ENCODE measurements at places on chromosomes 2 and 18.

DNA sequence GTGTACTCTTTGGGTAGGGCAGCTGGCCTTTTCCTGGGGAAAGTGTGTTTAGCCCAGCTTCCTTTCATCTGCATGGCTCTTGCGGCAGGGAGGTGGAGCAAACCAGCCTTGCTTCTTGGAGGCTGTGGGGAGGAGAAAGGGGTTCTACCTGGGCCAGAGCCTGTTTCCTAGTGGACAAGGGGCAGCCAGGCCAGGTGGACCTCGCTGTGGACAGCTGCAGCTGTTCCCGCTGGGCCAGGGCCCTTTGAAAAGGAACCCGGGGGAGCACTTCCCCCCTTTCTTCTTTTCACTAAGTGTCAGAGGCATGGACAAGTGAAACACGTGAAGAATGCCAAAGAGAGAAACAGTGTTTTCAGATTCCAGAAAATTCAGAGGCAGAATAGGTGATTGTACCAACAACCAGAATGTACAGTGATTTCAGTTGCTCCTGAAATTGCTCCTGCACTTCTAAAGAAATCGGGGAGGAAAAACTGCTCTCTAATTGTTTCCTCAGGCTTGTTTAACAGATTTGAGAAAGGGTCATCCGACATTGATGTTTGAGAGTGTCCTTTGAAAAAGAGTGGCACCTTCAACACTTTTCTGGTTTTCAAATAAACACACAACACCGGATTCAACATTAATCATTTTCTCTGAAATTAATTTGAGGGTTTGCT, 3.9 kb downstream of the GLI2 start:
- DNase-seq = no peak

DNA sequence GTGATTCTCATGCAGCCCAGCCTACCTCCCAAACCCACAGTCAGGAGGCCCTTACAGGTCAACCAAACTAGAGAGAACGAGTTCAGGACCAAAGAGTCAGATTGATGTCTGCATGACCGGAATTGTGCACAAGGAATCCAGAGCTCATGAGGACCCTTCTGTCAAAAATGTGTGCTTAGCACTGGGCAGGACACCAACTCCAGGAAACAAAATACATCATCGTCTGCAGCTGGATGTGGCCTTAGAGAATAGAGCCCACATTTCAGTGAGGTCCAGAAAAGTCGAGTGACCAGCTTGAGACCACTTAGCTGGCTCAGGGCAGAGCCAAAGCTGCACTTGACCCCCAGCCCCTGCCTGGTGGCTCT, 3.2 kb downstream of the TNS1 start:
- DNase-seq = no peak

DNA sequence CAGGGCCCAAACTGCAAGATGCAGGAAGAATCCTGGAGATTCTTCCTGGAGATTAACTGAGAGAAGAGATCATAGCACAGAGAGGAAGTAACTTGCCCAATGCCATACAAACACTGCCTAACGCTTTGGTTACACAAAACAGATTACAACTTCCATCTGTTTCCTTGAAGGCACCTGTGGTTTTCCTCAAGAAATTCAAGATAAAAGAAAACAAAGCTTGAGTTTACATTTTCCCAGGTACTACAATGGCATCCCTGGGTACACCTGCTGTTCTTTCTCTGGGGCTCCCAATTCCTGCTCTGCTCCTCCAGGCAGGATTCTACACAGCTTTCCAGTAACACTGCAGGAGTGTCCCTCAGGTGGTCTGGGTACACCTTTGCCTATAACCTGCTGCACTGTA, 781.9 kb upstream of the ID2 start:
- no peak for DNase-seq

DNA sequence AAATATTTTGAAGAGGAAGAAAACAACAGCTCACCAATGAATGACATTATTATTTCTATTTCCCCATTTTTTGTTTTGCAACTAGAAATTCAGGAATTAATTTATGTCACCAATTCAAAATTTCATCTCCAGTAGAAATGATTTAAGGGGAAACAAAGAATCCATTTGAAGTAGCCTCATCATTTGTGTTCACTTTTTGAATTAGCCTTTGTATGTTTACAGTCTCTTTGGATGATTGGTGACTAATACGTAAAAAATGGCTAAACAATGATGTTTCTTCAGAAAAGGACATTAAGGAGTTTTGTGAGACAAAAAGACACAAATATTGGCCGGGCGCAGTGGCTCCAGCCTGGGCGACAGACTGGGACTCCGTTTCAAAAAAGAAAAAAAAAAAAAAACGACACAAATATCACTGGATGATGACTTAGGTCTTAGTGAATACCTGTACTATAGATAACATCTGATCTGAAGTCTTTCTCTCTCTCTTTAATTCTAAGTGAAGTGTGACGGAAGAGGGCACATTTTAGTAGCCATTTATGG, 313.2 kb downstream of the PIK3C3 start:
- no peak for DNase-seq

DNA sequence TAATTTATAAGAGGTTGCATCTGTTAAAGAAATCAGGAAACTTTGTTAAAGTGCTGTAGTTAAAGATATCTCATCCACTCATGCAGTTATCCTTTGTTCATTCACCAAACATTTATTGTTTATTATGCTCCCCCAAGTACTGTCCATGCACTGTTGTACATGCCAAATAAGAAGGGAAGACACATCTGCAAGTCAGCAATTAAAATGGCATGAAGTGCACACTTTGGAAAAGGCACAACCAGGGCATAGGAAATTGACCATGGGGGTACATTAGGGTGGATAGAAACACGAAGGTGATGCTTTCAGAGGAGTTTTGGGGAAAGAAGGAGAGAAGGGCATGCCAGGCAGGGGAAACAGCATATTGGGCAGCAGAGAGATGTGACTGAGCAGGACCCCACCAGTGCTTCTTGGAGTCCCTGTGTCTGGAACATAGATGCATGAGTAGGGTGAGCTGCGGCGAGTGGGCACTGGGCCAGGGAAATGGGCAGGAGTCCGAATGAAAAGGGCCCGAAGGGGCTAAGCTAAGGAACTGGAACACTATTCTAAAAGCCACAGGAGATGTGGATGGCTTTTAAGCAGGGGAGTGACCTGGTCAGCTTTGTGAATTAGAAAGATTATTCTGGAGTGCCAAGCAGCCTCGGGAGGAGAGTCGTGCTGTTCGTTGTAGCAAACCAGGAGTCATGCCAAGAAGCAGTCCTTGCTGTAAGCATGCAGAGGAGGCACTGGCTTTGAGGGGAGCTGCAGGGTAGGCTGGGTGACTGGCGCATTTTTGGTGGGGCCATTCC, 316.3 kb downstream of the AGPS start:
- no peak for DNase-seq

GRCh38 chr2:151299920-151300539, 10.6 kb upstream of the NMI start:
- no peak for DNase-seq

DNA sequence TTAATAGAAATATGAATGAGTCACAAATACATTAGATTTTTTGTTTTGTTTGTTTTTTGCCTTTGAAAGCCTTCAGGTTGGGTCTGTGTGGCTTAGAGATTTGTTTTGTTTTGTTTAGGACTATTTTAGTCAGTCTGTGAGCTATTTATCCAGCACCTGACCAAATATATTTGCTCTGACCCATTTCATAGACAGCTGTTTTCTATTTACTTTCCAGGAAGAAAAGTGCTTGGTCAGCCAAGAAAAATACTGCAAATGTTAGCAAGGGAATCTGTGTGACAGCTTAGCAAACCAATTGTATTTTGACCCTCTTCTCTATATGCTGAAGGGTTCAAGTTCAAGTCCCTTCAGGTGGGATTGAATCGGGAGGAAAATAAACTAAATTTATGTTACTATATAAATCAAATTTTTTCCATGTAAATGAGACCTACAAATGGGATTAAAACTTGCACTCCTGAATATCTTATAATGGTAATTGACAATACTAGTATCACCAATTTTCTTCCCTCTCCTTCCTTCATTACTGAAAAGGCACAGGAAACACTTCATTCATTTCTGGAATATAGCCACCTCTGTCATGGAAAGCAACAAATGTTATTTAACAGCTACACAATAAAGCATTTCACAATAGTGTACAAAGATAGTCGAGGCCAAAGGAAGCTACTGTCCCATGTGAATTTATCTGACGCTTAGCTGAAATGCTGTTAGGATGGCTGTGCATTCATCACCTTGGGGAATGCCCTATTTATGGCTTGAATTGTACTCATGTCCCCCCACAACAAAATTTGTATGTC, 23.1 kb upstream of the KLF7 start:
- DNase-seq = peak; percentile 67

- DNase-seq = peak; percentile 99
Measured at GRCh38 chr2:236769981-236770671, 200.5 kb downstream of the ACKR3 start.

- no peak for DNase-seq
Measured at GRCh38 chr2:43524177-43524965, 71.5 kb downstream of the THADA start.

DNA sequence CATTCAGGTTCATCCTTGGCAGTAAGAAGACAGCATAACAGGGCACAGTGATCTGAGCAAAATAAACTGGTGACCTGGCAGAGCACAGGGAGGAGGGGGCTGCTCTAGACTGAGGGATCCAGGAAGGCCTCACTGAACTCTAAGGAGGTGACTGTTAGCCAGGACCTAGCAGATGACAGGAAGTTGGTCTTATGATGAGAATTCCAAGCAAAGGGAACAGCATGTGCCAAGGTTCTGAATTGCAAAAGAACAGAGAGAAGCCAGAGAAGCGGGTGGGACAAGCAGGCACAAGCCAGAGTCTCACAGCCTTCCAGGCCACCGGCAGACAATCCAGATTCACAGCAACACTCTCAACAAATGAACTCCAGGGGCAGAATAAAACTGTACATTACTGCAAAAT, 152.7 kb upstream of the PTPRM start:
- no peak for DNase-seq

DNA sequence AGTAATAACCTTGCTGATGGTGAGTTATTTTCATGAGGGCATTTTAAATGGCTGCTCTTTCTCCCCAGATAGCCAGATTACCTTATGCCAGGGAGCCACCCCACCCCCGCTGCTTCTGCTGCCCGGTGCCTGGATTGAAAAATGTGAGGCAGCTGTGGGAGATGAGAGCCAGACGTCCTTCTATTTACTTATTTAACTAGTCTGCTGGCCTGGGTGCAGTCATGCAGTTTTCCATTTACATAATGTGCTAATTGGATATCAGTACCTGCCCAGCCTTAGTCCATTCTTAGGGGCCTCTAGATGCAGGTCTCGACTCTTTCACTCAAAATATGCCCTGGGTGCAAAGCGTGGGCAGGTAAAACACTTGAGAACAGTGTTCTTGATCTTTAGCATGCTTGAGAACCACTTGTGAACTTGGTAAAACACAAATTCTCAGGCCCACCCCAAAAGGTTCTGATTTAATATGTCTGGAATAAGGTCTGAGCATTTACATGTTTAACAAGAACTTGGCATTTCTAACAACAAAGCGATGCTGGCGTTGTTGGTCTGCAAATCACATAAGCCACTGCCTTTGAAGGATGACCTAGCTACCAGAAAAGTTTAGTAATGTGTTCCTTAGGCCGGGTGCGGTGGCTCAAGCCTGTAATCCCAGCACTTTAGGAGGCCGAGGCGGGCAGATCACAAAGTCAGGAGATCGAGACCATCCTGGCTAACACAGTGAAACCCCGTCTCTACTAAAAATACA, 154.3 kb downstream of the NRP2 start:
- peak; percentile 17 for DNase-seq

GRCh38 chr2:216399621-216400020, 12.7 kb upstream of the SMARCAL1 start:
- no peak for DNase-seq

DNA sequence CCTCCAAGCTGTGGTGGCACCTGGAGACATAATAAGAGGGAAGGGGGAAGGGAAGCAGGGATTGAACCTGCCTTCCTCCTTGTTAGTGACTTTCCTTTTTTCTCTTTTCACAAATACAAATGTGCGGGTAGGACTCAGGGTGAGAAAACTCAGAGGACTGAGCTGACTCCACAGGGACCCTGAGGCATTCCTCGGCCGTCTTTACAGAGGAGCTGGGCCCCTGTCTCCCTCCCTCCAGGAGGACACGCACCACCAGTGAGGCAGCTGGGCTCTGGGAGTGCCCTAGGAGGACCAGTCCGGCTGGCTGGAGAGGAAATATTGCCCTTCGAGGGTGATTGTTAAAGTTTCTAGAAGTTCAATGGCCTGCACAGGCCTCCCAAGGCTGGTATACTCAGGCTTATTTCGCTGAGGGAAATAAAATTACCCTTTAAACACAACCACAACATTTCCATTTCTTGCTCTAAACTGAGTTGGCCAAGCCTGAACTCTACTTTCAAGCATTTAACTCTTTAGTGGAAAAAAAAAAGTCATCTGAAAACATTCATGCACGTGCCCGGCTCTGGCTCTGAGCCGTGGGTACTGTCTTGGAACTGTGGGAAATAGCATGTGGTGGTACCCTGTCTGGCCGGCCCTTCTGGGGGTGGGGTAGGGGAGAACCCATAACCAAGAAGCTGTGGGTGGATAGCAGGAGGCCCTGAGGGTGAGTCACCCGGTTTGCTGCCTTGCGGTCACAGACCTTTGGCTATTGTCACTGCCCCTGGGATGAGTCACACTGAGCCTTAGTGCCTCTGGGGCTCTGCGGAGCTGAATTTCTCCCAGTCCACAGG, 116.0 kb downstream of the COPS8 start:
- DNase-seq = peak; percentile 99

GRCh38 chr18:55268151-55268601, 308.9 kb upstream of the CCDC68 start:
- DNase-seq = no peak

- no peak for DNase-seq
Measured at GRCh38 chr2:152155209-152155608, 20.4 kb downstream of the STAM2 start.

DNA sequence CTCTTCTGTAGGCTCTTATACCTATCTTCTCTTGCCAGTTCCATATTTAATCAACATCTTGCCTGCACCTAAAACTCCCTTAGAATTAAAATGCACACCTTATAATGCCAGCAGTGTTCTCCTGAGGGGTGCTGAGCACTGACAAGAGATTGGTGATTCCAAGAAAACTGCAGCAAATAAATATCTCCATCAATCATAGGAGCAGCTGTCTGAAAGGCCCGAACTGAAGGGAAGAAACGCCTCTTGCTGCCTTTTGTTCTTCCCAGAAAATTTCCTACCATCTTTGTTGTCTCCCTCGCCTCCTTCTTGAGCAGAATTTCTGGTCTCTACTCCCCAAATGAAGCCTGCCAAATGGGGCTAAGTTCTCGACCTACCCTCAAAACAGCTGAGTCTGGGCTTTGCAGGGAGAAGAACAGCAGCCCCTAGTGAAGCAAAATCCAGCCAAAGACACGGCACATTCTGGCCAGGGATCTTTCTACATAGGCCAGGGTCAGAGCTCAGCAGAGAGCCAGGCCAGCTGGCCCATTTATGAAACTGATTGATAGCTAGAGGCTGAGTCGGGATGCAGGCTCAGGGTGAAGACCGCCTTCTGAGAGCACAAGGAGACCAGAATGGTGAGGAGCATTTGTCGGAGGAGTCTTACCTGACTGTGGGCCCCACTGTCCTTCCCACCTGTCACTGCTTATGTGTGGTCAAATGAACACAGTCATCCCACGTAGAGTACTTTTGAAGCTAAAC, 20.4 kb upstream of the TMEM247 start:
- DNase-seq = no peak

All from astrocyte of the spinal cord (primary cell).